ENCODE measurements at places on chromosomes 3 and 15. TPM values are rescaled to one million over a fixed set of nuclear protein-coding genes. Genes with fewer than 3 reads are reported as not detected.

The LCTL gene
- total RNA-seq: not detected

The EIF4E3 gene
- 1.9 TPM for total RNA-seq

The MESP2 gene
- total RNA-seq: not detected

The RARB gene
- total RNA-seq: 18.5 TPM

The GOLGA8M gene
- total RNA-seq: 0.16 TPM

The FES gene
- 97.1 TPM for total RNA-seq

The NR2E3 gene
- total RNA-seq: 0.50 TPM

The SH2D7 gene
- total RNA-seq: not detected

The HIGD1A gene
- 79.0 TPM for total RNA-seq

The GAP43 gene
- not detected for total RNA-seq

The ADGRG7 gene
- total RNA-seq: not detected

Data from bladder microvascular endothelial cell (primary cell).